ENCODE measurements at places on chromosomes 4 and X.

GRCh38 chr4:120277391-120277790 is 210.7 kb upstream of the MAD2L1 start:
- DNase-seq = no peak

DNA sequence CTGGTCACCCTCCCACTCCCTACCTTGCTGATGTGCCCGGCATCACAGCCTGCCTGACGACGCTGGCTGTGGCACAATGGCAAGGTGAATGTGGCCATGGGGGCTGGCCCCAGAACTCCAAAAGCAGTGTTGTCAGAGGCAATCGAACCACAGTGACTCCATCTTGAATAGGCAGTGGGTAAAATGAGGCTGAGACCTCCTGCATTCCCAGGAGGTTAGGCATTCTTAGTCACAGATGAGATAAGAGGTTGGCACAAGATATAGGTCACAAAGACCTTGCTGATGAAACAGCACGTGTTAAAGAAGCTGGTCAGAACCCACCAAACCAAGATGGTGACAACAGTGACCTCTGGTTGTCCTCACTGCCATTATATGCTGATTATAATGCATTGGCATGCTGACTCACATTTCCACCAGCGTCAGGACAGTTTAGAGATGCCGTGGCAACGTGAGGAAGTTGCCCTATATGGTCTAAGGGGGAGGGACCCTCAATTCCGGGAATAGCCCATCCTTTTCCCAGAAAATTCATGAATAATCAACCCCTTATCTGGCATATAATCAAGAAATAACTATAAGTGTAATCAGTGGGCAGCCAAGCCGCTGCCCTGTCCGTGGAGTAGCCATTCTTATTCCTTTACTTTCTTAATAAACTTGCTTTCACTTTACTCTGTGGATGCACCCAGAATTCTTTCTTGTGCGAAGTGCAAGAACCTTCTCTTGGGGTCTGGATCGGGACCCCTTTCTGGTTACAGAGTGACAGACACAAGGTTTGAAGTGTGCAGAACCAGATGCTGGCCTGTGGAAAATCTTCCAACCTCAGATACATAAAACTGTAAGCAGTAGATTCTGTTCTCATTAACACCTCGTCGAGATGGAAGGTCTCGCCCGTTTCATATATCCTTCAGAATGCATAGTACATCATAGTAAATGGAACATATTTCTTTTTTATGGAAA is 26.8 kb upstream of the CLDN24 start:
- DNase-seq = peak; percentile 60

GRCh38 chr4:93730251-93730650 is 98.3 kb upstream of the ATOH1 start:
- DNase-seq = no peak

- peak; percentile 20 for DNase-seq
These were observed 209.6 kb upstream of the IRS4 start for GRCh38 chrX:108945883-108946523.

DNA sequence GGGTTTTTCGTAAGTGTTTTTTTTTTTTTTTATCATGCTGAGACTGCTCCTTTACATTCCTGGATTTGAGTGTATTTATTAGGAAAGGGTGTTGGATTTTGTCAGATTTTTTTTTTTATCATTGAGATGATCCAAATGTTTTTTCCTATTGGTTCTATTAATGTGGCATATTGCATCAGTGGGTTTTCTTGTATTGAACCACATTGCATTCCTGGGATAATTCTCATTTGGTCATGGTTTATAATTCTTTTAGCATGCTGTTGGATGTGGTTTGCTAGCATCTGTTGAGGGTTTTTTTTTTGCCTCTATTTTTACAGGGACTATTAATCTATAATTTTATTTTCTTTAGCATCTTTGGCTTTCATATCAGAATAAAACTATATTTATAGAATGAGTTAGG is 28.8 kb downstream of the COL4A5 start:
- no peak for DNase-seq

- no peak for DNase-seq
These were observed 135.4 kb downstream of the CRLF2 start for GRCh38 chrX:1076871-1077651.

GRCh38 chr4:85265234-85265633 is 209.7 kb upstream of the ARHGAP24 start:
- no peak for DNase-seq

DNA sequence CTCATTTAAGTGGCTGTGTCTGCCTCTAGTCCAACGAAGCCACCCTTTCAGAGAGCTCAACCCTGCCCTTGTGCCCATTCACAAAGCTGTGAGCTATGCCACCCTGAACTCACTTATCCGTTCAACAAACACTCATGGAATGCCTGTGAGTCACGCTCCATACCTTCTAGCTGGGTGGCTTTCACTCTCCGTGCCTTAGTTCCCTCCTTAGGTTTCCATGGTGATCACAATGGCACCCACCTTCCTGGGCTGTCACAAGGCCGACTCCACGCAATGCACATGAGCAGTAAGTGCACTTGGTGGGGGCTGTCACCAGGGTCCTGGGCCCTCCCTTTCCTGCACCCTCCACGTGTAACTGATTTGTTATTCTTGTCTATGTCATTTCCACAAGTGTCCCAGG is 37.2 kb upstream of the PPP2R2C start:
- DNase-seq = peak; percentile 35

- no peak for DNase-seq
These were observed 57.3 kb downstream of the ABCG2 start for GRCh38 chr4:88101165-88101564.

DNA sequence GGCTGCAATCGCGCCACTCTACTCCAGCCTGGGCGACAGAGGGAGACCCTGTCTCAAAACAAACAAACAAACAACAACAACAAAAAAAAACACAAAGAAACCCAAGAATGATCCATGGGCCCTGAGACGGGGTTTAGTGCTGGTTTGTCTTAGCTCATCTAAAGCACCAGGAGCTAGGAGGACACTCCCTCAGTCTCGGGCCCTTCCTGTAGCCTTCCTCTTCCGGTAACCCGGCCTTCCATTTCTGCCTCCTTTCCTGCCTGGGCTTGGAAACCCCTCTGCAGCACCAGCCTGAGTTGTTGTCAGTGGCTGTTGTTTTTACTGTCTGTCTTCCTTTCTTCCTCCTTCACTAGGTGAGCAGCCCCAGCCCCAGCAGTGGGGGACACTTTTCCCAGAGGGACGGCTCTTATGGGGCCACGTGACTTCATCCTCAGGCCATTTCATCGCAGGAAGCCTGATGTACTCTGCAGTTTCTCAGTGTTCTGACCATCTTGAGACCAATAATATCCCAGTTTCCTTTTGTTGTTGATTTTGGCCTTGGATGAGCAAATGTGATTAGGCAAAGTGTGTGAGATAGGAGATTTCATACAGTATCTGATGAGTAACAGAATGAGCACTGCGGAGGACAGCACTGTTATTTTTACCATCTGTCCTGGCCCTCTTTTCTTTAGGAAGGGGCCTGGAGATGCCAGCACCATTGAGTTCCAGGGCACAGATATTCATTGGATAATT is 90.1 kb downstream of the ANAPC4 start:
- DNase-seq = no peak

- DNase-seq = no peak
These were observed 85.7 kb downstream of the MFAP3L start for GRCh38 chr4:169940460-169940859.

DNA sequence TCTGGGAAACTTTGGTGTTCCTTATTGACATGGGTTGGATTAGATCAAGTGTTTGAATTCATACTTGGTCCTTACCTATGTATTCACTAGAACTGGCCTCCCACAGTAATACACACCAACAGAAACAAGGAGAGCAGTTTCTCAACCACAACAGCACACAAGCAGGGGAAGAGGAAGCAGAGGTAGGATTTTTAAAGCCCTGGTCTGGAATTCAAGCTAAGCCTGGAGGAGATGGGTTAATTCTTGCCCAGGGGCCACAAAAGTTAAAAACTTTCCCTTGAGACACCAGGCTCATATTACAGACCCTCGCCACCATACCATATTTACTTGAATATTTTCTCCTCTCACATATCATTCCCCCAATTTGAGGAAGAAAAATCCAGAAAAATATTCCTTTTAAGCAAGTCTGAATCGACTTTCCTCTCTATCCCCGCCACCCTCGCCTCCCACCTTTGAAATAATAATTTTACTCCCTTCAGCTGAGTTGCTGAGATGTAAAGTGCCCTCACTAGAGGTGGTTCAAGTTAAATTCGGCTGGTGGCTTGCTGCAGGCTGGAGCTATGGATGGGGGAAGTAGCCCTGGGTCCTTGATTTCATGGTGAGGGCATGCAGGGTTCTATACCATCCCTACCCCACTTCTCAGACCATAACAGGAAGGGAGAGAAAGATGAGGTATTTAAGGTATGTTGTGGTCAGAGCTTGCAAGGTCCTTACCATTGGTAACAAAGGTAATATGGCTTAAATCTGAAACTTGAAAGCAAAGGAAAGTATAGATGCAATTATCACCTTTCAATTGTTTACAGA is 440.2 kb downstream of the INPP4B start:
- DNase-seq = peak; percentile 78

DNA sequence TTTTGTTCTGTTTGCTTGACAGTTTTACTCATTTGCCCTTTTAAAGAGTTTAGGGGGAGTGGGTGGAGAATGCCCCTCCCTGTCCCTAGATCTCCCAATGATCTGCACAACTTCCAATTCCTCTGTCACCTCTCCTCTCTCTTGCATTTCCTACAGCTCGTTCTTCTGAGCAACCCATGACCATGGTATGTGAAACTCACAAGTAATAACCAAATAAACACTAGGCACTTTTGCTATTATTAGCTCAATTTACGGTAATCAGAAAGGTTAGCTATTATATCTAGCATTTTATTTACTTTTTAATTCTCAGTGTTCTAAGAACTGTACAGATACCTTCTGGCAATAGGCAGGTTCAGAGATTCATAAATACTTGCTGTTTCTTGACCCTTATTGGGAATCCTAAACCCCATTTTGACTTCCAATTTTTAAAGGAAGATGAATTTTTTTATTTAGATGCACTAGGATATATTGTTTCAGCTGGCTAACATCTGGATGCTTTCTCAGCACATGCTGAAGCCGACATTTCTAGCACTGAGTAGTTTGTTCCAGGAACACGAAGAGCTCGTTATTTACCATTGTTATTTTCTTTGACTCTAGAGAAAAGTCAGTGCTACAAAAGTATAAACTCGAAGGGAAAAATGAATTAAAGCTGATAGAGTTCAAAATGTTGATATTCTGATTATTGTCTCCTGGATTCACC is 194.7 kb upstream of the TLL1 start:
- DNase-seq = no peak

- peak; percentile 52 for DNase-seq
These were observed 36.7 kb upstream of the STS start for GRCh38 chrX:7110821-7111276.

DNA sequence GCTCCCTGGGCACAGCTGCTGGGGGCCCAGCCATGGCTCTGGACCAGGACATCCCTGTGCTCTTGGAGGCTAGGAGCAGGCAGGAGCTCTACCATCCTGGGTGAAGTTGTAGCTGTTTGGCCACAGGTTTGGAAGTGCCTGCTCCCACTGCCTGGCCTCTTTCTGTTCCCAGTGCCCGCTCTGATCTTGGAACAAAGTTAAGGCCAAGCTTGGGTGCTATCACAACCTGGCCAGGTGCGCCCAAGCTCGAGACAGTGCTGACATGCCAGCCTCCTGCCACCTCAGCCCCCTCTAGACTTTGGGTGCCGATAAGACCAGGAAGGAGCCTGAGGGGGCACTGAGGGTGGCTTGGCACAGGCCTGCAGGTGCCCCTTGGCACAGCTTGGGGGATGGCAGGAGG is 686.1 kb upstream of the AADAT start:
- no peak for DNase-seq

Data from PC-3 (cell line).